NB4 (cell line): ENCODE measurements at places on chromosomes 16 and 17.

- no peak for DNase-seq
Measured at GRCh38 chr16:27321013-27321915, 7.5 kb downstream of the IL4R start.

DNA sequence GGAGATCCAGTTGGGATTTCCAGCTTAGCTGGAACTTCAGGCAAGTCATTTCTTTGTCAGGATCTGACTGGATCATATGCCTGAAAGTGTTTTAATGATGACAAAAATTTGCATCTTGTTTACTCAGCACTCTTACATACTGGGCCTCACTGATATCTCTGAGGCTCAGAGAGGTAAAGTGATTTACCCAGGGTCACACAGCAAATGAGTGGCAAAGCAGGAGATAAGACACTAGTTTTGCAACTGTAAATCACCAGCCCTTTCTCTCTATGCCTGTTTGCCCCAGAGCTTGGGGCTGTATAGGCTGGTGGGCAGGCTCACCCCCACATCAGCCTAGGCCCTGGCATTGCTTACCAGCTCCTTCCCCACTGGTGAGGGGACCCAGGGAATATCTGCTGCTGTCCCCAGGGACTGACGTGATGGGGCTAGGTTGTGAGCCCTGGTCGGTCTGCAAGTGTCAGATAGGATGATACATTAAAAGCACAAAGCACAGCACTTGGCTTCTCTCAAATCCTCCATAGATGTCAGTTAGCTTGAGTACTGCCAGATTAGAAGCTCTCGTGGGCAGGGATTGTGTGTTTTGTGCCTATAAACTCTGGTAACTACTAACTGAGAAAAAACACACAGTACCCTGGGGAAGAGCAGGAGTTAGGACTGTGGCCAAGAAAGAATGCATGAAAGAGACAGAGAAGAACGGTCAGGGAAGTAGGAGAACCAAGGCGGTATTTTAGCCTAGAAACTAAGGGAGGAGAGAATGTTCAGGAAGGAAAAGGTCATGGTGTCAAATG, 165.4 kb downstream of the COPRS start:
- DNase-seq: no peak

GRCh38 chr17:2222901-2223616, 80.5 kb downstream of the SMG6 start:
- no peak for DNase-seq

- DNase-seq: peak; percentile 81
Measured at GRCh38 chr17:32253117-32253611, 12.5 kb upstream of the RHBDL3 start.

DNA sequence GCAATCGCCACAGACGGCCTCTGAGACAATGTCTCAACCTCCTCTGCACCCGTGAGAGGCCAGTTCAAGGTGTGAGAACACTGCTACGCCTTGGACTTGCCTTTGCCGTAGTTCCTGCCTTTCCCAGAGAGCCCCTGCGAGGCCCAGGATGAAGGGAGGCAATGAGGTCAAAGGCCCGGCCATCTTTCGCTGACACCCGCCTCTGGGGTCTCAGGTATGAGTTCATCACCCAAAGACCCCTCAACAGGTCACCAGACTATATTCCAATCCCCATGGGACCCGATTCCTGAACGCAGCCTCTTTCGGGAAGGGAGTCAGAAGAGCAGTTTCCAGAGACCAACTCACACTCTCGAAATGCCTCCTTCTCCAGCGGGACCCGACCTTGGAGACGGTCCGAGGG, 573.5 kb downstream of the KCNJ18 start:
- DNase-seq: no peak

- peak; percentile 49 for DNase-seq
Measured at GRCh38 chr16:50038286-50038685, 13.3 kb downstream of the CNEP1R1 start.
